ENCODE measurements at places on chromosomes 12 and 14. TPM values are rescaled to one million over a fixed set of nuclear protein-coding genes. Genes with fewer than 3 reads are reported as not detected.
A peak's percentile ranks its signal among the peaks of the same experiment; 100 is the strongest.

DNA sequence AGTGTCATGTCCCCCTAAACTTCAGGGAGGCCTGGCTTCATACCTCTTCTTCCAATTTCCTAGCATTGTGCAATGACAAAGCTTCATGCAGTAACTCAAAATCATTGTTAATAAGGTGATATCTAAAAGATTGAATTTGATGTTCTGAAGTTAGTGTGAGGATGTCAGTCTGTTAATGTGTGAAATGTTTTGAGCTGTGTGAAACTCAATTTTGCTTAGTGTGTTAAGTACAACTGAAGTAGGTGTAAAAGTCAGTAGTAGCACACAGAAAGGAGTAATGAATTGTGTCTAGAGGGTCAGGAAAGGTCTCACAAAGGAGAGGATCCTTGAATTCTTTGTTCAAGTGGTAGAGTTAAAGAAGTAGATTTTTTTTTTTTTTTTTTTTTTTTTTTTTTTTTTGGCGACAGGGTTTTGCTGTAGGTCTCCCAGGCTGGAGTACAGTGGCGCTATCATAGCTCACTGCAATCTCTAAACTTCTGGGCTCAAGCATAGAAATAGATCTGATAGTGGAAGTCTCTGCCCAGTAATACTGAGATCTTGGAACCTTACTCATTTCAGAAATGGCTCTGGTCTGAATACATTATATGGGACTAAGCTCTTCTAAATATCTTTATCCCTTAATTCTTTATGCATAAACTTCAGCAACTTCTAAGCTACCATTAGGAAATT is 63.9 kb downstream of the FUT8 start:
- H3K27ac ChIP-seq: no peak overlapping the region
- H3K36me3 ChIP-seq: no peaks in the 10 kb centered on the region
- no peak for DNase-seq
- H3K27me3 ChIP-seq: no peaks in the 10 kb centered on the region
- H3K4me3 ChIP-seq: no peak overlapping the region

- no peaks in the 10 kb centered on the region for H3K27me3 ChIP-seq
- no peaks in the 10 kb centered on the region for H3K36me3 ChIP-seq
- H3K4me1 ChIP-seq: peaks cover 60% of the 10 kb centered on the region
Measured at GRCh38 chr14:69693145-69693544, 73.8 kb upstream of the SRSF5 start.

- no peaks in the 10 kb centered on the region for H3K4me1 ChIP-seq
- H3K27me3 ChIP-seq: peaks cover 5% of the 10 kb centered on the region
- no peak overlapping the region for H3K4me3 ChIP-seq
- no peak for DNase-seq
Measured at GRCh38 chr14:99810559-99810874, 17.3 kb downstream of the EML1 start.

- H3K4me3 ChIP-seq: peak overlapping the region; percentile 68
- peaks cover 31% of the 10 kb centered on the region for H3K4me1 ChIP-seq
- H3K36me3 ChIP-seq: peaks cover 35% of the 10 kb centered on the region
Measured at GRCh38 chr12:52903285-52903854, 1.5 kb downstream of the KRT8 start.

DNA sequence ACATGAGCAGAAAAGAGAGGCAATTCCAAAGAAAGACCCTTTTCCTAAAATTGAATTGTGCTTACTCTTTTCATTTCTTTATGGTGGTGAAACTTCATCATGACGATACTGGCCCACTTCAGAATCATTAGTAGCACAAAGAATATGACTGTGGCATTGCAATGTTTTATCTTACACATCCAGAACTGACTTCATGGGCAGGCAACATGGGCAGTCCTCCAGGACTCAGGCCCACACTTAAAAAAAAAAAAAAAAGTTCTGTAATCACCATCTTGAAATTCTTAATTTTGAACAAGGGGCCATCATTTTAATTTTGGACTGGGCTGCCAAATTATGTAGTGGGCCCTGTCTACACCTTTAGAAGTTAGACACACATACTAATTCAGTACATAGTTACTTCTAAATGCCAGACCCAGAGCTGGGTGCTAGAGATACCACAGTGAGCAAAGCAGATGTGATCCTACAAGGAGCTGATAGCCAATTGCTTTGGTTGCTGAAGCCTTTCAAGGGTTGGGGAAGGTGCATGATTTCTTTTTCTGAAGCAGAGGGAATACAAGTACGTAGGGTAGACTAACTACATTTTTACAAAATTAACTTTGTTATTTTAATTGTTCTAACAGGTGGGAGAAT is 35.2 kb downstream of the HELB start:
- no peaks in the 10 kb centered on the region for H3K27me3 ChIP-seq
- no peaks in the 10 kb centered on the region for H3K36me3 ChIP-seq
- H3K4me3 ChIP-seq: no peak overlapping the region

DNA sequence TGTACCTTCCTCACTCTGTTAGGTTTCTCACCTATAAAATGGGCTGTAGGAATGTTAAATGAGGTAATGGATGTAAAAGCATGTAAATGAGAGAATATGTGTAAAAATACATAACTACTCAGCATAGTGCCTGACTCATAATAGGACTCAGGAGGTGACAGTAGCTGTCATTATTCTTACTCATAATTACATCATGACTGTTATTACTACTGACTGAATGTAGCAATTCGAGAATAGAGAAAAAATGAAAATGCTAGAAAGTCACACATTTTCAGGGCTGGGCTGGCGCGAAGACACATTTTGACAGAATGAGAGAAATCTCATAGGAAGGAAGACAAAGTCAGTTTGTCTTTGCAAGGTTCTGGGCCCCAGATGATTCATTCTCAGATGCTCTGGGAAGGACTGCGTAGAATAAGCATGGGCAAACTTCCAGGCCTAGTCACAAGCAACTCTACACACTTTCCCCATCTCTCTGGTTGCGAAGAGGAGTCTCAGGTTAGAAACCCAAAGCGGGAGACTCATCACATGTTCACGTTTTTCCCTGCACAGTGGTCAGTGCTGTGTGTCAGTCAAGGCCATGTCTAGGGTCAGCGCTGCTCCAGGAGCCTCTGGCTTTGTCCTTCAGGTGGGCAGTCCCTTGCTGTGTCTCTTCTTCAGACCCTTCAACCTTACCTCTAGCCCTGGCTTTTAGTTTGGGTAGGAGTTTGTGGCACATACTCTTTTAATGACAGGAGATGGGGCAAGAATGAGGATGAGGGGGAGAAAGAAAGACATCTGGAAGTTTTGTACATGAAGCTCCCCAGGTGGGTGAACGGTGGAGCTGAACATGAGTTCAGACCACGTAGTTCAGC is 8.4 kb downstream of the GPRC5A start:
- no peaks in the 10 kb centered on the region for H3K27me3 ChIP-seq
- no peaks in the 10 kb centered on the region for H3K36me3 ChIP-seq
- peak overlapping the region; percentile 46 for H3K27ac ChIP-seq
- DNase-seq: no peak

GRCh38 chr14:56138928-56139327 is 20.7 kb downstream of the PELI2 start:
- DNase-seq: no peak
- H3K4me1 ChIP-seq: no peaks in the 10 kb centered on the region

GRCh38 chr12:12723681-12724420 is 6.7 kb downstream of the CDKN1B start:
- peak overlapping the region; percentile 100 for H3K27ac ChIP-seq
- no peaks in the 10 kb centered on the region for H3K36me3 ChIP-seq
- no peaks in the 10 kb centered on the region for H3K27me3 ChIP-seq

DNA sequence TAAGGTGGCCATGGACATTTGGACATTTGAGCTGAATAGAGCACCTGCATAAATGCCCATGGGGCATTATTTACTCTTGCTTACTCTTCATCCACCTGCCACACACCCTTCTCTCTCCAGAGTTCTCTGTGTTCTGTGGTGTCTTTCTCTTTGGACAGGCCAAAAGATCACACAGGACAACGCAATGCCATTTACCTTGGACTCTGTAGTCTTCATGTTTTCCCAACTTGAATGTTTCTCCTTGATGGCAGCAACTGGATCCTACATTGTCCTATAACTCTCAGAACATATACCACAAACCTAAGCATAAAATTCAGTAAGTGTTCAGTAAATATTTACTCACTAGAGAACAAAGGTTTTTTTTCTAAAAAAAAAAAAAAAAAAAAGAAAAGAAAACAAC is 41.7 kb upstream of the PTHLH start:
- DNase-seq: no peak
- no peak overlapping the region for H3K4me3 ChIP-seq
- H3K36me3 ChIP-seq: no peaks in the 10 kb centered on the region
- H3K27me3 ChIP-seq: no peaks in the 10 kb centered on the region
- no peak overlapping the region for H3K27ac ChIP-seq

- no peak overlapping the region for H3K4me3 ChIP-seq
- H3K27me3 ChIP-seq: no peaks in the 10 kb centered on the region
- H3K27ac ChIP-seq: no peak overlapping the region
Measured at GRCh38 chr14:74434294-74434693, 8.3 kb upstream of the SYNDIG1L start.

- H3K36me3 ChIP-seq: no peaks in the 10 kb centered on the region
- DNase-seq: no peak
- H3K27ac ChIP-seq: no peak overlapping the region
- no peaks in the 10 kb centered on the region for H3K4me1 ChIP-seq
Measured at GRCh38 chr12:59808317-59808910, 212.6 kb downstream of the SLC16A7 start.

DNA sequence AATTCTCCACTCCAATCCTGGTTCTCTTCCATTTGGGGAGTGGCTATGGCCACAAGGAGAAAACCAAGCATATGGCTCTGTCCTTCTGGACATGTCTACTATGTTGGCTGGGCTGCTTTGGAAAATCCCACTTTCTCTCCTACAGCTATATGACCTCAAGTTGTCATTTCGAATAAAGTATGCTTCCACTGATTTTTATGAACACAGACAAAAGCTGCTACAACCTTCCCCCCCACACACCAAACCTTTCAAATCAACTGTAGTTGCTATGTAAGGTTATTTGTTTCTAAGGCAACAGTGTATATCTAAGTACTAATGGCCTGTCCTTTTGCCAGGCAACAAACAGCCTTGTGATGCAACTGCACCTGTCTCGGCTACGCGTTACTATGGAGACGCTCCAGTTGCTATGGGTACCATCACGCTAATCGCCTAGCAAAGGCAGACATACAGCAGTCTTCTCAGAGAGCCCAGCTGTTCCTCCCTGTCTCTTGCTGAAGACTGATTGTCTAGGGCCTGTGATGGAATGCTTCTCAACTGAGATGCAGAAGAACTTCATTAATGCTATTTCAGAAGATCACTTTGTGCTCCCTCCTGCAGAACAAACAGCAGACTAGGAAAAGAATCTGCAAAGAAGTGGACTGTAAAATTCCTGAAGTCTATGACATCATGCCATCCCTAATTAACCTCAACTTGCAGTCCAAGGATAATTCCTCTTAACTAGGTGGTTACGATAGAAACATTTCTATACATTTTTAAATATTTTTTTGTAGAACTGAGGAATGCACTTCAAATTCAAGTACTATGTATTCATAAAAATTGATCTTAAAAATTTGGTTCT is 67.6 kb downstream of the FOXN3 start:
- H3K27me3 ChIP-seq: no peaks in the 10 kb centered on the region
- DNase-seq: no peak

DNA sequence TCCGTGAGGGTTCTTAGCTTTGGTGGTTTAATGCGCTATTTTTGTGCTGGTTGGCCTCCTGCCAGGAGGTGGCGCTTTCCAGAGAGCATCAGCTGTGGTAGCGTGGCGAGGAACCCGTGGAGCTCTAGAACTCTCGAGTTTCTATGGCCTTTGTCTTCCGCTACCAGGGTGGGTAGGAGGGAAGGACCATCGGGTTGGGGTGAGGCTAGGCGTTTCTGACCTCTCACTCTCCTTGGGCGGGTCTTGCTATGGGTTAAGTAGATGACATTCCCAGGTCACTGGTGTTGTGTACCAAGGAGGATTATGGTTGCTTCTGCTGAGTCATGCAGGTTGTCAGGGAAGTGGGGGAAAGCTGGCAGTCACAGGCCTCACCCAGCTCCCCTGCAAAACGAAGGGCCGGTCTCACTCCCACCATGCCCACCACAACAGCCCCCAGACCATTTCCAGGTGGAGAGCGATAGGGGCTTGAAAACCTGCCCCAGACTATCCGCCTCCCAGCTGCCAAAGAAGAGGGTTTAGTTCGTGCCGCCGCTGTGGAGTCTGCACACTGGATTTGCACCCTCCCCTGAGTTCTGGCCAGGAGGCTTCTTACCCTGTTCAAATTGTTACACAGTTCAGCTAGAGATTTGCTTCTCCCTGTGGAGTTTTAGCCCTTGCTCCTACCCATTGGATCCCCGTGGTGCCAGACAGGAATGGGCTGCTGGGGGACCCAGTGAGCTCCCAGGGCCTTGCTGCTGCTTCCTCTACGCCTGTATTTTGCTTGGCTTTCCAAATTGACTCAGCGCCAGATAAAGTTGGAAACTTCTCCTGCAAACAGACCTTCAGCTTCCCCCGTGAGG is 21.9 kb downstream of the RNFT2 start:
- no peaks in the 10 kb centered on the region for H3K27me3 ChIP-seq
- no peaks in the 10 kb centered on the region for H3K36me3 ChIP-seq
- H3K27ac ChIP-seq: no peak overlapping the region
- no peak for DNase-seq

- H3K27me3 ChIP-seq: no peaks in the 10 kb centered on the region
- H3K4me3 ChIP-seq: no peak overlapping the region
- H3K27ac ChIP-seq: no peak overlapping the region
- peaks cover 2% of the 10 kb centered on the region for H3K36me3 ChIP-seq
- H3K4me1 ChIP-seq: peaks cover 13% of the 10 kb centered on the region
Measured at GRCh38 chr14:104766256-104766862, 13.4 kb downstream of the SIVA1 start.

- H3K4me3 ChIP-seq: no peak overlapping the region
- no peak for DNase-seq
Measured at GRCh38 chr14:65414961-65415589, 2.5 kb downstream of the FUT8 start.

- no peaks in the 10 kb centered on the region for H3K36me3 ChIP-seq
- no peak overlapping the region for H3K4me3 ChIP-seq
- DNase-seq: no peak
- peak overlapping the region; percentile 86 for H3K27ac ChIP-seq
Measured at GRCh38 chr12:47811581-47812484, 7.9 kb downstream of the HDAC7 start.

DNA sequence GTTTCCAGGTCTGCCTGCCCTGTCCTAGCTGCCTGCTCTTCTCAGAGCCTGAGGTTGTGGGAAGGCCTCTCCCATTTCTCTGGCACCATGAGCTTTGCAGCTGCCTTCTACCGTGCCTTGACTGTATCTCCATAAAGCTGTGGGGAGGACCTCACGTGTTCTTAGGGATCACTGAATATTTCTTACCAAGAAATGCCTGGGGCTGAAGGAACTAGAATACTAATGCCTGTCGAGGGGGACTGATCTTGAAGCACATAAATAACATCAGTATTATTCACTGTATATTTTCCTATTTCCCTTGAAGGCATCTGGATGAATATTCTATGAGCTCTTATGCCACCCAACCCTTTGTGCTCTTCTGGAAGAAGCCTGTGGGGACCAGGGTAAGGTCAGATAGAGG is 103.4 kb downstream of the APAF1 start:
- no peak overlapping the region for H3K4me3 ChIP-seq
- H3K27ac ChIP-seq: no peak overlapping the region
- H3K27me3 ChIP-seq: peaks cover 11% of the 10 kb centered on the region

- H3K4me3 ChIP-seq: no peak overlapping the region
- no peaks in the 10 kb centered on the region for H3K36me3 ChIP-seq
- no peak for DNase-seq
- no peaks in the 10 kb centered on the region for H3K4me1 ChIP-seq
- H3K27ac ChIP-seq: no peak overlapping the region
- H3K27me3 ChIP-seq: no peaks in the 10 kb centered on the region
Measured at GRCh38 chr12:29048787-29049186, 100.3 kb upstream of the FAR2 start.

Gene SMCO2
- 1.4 TPM for total RNA-seq

Gene LTBR
- total RNA-seq: 143 TPM

Gene ZFHX2
- total RNA-seq: 0.26 TPM

Gene SCN8A
- total RNA-seq: 0.53 TPM

Gene FIGNL2
- 0.18 TPM for total RNA-seq

Gene SYT1
- 0.26 TPM for total RNA-seq

Gene RD3L
- not detected for total RNA-seq
